ENCODE measurements at places on chromosomes 2 and 18.

DNA sequence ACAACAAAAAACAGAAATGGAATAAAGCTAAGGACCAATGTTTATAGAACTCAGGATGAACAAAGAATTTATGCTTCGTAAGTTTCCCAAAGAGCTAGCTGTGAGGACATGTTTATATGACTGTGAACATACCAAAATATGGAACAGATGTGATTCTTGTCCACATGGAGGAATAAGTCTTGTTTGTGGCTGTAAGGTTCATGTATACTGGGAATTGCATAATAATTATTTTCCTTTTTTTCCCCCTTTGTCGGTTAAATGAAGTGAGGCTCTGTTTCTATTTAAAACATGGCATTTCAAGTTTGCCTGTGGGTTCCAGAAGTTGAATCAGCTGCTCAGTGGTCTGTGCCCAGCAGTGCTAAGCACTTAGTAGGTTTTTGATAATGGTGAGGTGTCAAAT lies 108.1 kb downstream of the FHOD3 start:
- DNase-seq = no peak

GRCh38 chr2:19614066-19614465 lies 255.6 kb upstream of the OSR1 start:
- no peak for DNase-seq

GRCh38 chr2:131115752-131116151 lies 10.6 kb downstream of the PLEKHB2 start:
- DNase-seq = no peak

DNA sequence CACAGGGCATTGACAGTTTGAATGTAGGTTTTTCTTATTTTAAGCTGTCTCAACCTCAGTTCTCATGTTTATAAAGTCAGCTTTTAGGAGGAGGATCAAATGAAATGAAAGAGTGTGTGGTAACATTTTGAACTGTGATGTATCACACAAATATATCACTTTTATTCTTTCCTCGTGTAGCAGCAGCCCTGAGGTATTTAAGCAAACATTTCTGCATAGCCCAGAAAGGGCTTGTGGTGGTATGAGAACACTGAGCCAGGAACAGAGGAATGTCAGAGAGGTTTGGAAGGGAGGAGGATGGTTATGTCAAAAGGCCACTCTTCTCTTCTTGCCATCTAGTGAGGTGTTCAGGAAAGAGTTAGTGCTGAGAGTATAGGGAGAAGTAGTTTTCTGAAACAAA lies 150.2 kb downstream of the PARD3B start:
- DNase-seq = no peak
